Stimulated activated CD8-positive, alpha-beta memory T cell treated with anti-CD3 and anti-CD28 coated beads, Interleukin-4, amount 100 ng/mL, for 24 hours (primary cell): ENCODE measurements at places on chromosomes 2 and 18.

GRCh38 chr2:164671664-164672396, 50.5 kb upstream of the GRB14 start:
- DNase-seq = no peak

DNA sequence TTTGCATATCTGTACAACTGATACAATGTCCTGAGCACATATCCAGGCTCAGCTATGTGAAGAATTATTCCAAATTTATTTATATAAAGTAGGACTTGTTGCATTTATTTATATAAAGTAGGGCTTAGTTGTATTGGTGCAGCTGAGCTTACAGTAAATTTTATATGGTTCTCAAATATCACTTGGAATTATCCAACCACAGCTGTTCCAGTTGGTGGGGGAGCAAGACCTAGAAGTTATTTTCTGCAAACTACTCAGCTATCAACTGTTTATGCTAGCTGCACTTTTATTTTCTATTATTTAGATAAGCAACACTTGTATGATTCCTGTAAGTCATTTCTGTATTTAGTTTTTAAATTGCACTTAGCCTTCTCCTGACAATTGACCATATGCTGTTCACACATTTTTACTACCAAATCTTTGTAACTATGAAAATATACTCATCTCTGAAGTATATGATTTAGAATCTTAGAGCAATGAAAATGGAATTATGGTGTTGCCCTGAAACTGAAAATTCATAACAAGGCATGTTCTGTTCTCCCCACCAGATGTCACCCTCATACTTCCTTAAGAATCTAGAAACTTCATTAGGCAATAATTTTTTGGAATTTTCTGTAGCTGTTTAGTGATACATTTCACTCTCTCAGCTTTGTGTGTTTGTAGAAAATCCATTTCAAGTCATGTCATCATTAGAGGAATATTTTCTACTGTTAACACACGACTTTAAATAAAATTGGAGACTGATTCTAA, 157.0 kb upstream of the CBLN2 start:
- no peak for DNase-seq

DNA sequence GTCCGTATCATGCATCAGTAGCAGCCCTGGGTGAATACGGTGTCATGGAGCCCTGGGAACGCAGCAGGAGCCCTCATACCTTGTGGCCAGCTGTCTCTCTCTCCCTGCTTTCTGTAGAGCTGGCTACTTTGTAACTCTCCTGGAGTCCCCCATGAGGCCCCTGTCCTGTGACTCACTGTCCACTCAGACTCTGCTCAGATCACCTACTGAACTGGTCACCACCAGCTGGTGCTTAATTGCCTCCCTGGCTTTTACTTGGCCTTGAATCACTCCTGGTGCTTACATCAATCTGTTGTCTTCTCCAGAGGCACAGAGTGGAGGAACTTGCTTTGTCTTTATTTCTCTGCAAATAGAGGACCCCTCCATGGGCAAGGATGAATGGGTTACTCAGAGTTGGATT, 172.7 kb downstream of the HRH4 start:
- DNase-seq = no peak

DNA sequence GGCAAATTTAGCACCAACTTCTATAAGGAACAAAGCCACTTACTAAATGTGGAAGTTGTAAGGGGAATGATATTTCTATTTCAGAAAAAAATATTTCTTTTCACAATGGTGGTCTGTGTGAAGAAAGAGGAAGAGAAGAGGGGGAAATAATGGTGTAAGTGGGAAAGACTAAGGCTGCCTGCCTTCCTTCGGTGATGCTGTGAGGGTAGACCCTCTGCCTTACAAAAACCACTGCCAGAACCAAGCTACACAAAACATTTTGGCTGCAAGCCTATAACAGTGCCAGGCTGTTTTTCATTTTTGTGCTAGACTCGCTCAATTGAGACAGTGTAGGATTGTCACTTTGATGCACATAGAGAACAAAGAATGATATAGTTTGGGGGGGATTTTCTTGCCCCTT, 286.6 kb downstream of the ZEB2 start:
- no peak for DNase-seq

- DNase-seq = no peak
Measured at GRCh38 chr2:28163627-28164279, 228.9 kb upstream of the FOSL2 start.

DNA sequence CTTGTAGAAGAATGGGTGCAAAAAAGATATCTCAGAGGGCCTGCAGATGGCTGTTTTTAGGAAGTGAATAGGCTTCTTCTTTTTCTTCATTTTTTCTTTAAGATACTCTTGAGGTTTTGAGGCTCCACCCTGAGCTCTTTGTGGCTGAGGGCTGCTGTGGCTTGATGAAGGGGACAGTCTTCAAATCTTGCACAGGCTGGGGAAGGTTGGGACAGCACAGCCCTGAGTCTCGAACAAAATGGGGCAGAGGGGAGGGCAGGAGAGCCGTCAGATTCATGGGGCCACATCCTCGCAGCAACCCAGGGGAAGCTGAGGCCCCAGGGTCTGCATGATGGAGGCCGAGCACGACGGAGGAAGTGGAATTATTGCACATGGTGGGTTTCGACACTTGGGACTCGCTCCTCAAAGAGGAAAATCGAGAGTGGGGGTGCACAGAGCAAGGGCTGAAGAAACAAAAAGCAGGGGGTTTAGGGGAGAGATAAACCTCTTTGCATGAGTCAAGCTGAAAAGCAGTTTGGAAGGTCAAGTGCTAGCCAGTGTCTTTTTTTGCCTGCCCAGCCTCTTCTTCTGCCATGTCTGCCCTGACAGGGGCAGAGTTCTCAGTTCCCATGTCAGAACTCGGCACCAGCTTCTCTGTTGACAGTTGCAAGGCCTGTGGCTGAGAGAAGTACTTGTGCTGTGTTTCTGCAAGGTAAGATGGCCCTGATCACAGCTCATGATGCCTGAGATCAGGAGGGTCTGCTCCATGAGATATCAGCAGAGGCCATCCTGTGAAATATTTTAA, 19.5 kb downstream of the INPP4A start:
- DNase-seq = no peak

DNA sequence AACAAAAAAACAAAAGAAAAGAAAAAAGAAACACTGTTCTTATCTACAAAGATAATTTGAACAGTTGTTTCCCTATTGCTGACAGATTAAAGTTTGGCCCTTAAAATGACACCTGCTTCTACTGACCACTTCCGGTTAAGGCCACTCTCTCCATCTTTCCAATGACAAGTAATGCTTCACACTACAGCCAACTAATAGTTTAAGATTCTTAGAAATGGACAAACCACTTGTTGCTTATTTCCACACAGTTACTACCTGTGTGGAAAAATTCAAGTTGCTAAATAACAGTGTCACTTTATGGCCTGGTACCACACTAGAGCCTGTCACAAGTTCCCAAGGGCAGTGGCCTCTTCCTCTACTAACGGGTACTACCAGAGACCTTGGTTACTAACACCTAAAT, 2.4 kb downstream of the TMEM185B start:
- DNase-seq = no peak

DNA sequence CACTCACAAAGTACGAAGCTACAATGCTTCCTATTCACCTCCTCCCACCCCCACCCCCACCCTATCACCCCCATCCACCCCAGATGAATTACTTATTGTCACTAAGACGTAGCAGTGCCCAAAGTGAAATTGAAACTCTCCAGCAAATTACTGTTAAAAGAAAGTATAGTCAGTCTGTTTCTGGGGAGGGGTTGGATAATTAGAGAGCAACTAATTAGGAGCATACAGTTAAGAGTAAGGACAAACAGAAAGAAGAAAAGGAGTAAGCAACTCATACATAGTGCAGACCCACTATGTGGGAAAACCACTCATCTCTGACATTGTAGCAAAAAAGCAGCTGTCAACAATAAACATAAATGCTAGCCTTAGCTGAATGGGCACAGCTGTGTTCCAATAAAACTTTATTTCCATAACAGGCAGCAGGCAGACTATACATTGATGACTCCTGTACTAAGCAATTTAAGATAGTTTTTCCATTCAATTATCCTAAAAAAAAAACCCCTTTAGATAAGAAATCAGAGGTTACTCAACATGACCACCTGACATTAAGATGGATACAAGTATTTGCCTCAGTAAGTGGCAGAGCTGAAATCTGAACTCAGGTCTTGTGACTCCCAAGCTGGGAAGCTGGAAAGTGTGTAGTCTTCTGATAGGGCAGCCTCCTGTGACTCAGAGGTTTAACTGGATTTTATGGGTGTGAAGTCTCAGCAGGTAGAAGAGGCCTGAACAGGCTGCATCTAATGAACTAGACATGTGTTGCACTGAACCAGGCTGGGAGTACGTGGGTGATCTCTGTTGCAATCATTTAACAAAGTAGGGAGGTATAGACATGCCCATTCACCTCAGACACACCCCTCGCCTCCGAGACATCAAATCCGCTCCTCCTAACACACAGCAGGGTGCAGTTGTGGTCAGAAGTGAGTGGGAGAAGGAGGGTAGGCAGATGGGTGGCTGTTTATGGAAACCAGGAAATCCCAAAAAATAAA, 171.8 kb upstream of the KLF7 start:
- no peak for DNase-seq

DNA sequence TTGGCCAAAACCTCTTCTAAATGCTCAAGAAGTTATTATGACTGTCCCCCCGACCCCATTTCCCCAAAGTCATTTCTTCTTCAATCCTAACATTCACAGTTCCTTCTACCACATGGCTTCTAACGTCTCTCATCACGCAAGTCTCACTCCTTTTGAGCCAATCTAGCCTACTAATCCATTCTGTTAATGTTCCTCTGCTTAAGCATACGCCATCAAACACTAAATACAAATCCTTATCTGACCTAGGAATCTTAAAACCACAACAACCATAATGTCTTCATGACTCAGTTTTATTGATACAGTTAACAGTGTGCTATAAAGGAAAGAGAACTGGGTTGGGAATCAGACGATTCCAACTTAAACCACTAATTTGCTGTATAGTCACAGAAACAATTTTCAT, 23.9 kb downstream of the HNRNPLL start:
- no peak for DNase-seq

- no peak for DNase-seq
Measured at GRCh38 chr2:235529621-235530020, 35.8 kb downstream of the AGAP1 start.

DNA sequence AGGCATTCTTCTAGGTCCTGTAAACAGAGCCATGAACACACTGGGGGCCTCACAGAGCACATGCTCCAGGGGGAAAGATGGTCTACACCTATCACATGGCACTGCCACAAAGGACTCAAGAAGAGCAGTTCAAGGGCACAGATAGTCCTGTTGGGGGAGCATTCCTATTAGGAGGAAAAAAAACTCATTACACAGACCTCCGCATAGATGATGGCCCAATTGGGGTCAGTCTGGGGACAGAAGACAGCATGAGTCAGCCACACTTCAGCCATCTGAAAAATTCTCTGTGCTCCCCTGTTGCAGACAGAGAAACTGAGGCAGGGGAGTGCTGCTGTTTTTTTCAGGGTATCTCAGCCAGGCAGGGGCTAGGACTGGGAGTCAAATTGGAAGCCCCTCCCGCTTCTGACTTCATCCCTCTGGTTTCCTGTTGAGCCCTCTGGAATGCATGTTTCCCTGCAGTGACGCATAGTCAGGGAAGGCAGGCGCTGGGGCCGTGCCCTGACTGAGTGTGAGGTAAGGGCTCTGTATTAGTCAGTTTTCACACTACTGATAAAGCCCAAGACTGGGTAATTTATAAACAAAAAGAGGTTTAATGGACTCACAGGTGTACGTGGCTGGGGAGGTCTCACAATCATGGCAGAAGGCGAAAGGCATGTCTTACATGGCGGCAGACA, 67.9 kb downstream of the RHOB start:
- DNase-seq = no peak

DNA sequence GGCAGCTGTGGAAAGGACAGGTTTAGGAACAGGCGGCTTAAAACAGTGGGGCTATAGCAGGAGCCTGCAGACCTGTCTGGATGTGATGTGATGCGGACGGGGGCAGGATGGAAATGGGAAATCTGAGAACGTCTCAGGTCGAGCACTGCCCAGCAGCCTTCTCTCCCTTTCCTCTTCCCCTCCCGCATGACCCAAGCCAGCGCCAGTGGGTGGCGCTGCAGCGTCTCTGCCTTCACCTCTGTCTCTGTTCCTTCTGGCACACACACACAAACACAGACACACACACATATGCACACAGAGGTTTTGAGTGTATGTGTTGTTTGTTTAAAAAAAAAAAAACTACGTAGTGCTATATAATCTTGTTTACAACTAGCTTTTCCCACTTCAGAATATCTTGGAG, 82.0 kb upstream of the SLC66A3 start:
- no peak for DNase-seq

GRCh38 chr2:154720651-154721050, 22.2 kb downstream of the KCNJ3 start:
- no peak for DNase-seq

GRCh38 chr2:128797937-128798336, 479.3 kb upstream of the HS6ST1 start:
- DNase-seq = no peak

DNA sequence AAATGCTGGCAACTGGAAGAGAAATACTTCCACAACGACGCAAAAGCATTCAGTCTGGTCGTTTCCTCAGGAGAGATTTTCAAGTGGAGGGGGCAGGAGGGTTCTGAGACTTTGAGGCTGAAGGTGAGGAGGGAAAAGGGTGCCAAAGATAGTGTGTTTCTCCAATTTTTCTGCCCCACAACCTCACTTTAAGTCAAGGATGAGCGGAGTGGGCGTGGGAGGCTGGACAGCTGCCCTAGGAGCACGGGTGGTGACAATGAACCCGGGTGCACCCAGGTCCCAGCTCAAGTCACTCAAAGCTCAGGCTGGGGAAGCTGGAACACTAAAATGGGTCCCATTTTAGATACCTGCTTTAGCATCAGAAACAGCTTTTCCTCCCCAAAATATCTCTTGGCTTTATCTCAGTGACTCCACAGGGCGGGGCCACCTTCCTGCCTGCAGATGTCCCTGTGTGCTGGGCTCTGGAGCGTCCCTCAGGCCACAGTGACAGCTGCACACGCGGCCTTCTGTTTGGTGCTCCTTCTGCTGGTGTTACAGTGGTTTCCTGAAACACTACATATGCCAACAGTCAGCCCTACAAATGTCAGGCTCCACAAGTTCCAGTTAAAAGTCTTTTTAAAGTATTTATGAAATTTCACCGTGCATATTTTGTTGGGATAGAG, 1.4 kb upstream of the MBP start:
- no peak for DNase-seq

GRCh38 chr18:10759241-10759640, 233.4 kb downstream of the NAPG start:
- no peak for DNase-seq

DNA sequence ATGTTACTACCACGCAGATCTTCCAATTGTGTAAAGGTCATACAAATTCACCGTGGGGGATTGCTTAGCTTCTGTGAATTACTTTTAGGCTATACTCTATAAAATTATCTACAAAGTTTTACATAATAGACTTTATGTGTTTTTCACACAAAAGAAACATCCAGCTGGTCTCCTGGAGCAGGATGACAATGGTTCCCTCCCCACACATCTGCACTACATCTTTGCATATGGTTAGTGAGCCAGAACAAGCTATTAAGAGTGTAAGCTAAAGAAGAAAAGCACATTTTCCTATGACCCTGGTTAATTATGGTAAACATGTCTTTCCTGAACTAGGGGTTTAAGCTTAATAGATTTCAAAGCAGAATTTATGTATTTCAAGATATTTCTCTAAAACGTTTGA, 295.1 kb downstream of the ASXL3 start:
- no peak for DNase-seq
